ENCODE measurements at places on chromosomes 12 and 14.

DNA sequence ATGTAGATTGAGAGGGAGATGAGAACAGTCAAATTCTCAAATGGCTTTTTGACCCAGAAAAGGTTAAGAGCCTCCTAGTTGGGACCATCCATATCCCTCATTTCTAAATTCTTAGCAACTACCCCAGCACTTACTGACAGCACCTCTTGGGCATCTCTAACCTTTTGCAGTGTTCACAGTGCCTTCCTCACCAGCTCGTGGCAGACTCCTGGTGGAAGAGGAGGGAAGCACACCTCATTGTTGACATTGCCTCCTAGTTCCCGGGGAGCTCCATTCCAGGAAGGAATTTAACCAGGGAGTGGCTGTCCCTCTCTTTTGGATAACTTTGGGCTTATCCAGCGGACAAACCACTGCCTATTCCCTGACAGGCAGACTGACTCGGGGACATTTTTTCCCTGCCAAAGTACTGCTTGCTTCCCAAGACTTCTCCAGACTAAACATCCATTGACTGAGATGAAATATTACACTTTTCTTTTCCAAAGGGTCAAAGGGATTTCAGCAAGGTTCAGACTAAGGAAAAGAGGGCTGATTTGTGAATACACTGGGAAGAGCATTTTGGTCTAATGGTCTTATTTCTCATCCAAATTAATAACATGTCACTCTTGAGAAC is 9.0 kb upstream of the OR6J1 start:
- peak; percentile 75 for DNase-seq

DNA sequence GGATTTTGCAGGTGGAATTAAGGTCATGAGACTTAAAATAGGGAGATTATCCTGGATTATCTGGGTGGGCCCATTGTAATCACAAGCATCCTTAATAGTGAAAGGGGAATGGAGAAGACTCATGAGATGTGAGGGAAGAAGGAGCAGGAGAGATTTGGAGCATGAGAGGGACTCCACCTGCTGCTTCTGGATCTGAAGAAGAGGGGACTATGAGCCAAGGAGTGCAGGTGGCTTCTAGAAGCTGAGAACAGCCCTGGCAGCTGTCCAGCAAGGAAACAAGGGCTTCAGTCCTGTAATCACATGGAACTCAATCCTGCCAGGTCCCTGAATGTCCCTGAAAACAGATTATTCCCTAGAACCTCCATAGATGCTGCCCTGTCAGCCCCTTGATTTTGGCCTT is 67.8 kb downstream of the PELI2 start:
- DNase-seq = no peak

- peak; percentile 100 for DNase-seq
These were observed 7.9 kb downstream of the DYNC1H1 start for GRCh38 chr14:101972126-101972866.

DNA sequence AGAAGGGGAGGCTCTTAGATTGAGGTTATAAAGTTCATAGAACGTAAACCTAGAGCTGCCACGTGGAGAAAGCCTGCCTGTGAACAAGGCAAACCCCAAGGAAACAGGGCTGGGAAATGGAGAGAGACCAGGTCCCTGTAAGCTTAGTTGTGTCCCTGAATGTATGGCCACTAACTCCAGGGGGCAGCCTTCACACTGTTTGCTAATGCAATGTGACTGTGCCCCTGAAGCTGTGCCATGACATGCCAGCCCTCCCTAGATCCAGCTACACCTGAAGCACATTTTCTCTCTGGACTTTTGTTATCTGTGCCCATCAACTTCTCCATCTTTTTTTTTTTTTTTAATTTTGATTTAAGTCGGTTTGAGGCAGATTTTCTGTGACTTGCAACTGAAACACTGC is 60.6 kb upstream of the TMCC3 start:
- DNase-seq = peak; percentile 33

- peak; percentile 62 for DNase-seq
These were observed 16.4 kb upstream of the ARID2 start for GRCh38 chr12:45713078-45713477.

GRCh38 chr14:21023817-21024584 is 860 bp downstream of the NDRG2 start:
- no peak for DNase-seq

DNA sequence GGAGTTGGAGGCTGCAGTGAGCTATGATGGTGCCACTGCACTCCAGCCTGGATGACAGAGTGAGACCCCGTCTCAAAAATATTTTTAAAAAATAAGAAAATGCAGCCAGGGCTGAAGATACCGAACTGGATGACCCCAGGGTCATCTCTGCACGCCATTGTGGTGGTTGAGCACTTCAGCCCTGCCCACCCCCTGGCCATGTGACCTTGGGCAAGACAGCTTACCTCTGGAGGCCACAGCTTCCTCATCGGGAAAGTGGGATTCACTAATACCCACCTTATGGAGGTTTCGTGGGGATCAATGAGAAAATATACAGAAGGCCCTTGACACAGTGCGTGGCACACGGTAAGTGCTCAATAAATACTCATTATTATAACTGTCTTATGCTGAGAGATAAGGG is 25.5 kb downstream of the MVK start:
- DNase-seq = no peak

DNA sequence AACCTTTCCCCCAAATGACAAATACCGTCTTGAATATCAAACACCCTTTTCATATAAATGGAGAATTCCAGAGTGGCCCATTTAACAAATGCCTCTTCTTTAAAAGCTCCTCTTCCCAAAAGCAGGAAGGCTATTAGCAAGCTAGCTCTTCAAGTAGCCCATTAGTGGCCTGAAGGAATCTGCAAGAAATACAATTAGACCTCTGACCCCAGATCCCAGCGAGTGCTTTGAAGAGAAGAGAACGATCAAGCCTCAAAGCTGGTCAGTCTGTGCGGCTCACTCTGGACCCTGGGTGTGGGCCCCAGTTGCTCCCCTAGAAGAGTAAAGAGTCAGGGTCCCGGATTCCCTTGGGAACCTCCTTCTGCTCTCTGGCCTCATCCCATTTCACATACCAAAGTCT is 325.6 kb downstream of the NUAK1 start:
- DNase-seq = no peak

- DNase-seq = no peak
These were observed at the start of gene GLT1D1 for GRCh38 chr12:128852885-128853599. Gene GLT1D1, plus strand, starts transcription at chr12:128853478. Its CDS starts 104 bp downstream, at chr12:128853582.

DNA sequence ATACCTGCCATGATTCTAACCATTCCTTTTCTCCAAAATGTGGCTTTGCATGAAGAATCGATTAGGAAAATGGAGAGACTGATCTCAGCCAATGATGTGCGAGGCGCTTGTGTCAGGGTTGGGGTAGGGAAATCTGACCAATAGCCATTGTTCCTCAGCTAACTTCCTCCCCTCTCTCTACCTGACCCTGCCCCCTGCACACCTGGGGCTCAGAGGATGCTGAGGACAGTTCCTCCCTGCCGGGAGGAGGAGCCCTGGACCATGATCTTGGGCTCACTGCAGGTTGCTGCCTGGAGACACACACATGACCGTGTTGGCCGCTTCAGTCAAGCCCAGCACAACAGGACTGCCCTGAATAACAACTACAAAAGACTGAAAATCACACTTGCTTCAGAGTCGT is 119.8 kb upstream of the SFSWAP start:
- no peak for DNase-seq

All from bronchial epithelial cell (primary cell).